ENCODE measurements at places on chromosomes 13 and 19.

- DNase-seq = no peak
Observed at GRCh38 chr13:71722206-71722605, 144.8 kb downstream of the DACH1 start.

GRCh38 chr19:40104754-40105153, 14.0 kb upstream of the ZNF780A start:
- DNase-seq = no peak

GRCh38 chr13:48401480-48401879, 11.4 kb downstream of the LPAR6 start:
- DNase-seq = no peak

DNA sequence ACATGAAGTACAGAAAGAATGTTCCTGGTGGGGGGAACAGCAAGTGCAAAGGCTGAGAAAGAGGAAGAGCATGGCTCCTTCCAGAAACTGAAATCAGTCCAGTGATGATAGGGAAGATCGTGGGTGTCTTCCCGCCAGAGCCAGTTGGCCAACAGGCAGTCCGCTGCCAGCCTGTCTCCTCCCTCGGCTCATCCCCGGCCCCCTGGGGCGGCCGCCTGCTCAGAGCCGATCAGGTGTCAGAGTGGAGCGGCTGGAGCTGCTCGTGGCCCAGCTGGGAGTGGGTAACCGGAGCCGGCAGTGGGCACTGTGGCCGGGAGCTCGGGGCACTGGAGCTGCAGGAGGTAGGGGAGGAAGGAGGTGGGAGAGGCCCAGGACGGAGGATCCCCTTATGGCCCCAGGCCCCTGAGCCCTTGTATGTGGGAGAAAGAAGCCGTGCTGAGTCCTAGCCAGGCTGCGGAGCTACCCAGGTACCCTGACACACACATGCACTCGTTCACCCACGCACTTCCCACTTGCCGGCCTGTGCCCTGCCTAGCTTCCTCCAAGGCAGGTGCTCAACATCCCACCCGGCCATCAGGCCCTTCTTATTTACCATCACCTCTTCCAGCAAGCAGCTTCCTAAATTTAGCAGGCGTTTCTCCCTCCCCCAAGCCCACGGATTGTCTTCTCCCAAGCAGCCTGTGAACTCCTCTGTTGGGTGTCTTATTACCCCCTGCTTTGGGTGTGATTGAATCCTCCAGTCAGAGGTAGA, 1.7 kb downstream of the ANKRD24 start:
- DNase-seq = no peak

GRCh38 chr19:3987619-3988371, 2.5 kb upstream of the EEF2 start:
- DNase-seq = peak; percentile 84

GRCh38 chr13:100254002-100254401, 165.1 kb downstream of the PCCA start:
- DNase-seq = no peak

DNA sequence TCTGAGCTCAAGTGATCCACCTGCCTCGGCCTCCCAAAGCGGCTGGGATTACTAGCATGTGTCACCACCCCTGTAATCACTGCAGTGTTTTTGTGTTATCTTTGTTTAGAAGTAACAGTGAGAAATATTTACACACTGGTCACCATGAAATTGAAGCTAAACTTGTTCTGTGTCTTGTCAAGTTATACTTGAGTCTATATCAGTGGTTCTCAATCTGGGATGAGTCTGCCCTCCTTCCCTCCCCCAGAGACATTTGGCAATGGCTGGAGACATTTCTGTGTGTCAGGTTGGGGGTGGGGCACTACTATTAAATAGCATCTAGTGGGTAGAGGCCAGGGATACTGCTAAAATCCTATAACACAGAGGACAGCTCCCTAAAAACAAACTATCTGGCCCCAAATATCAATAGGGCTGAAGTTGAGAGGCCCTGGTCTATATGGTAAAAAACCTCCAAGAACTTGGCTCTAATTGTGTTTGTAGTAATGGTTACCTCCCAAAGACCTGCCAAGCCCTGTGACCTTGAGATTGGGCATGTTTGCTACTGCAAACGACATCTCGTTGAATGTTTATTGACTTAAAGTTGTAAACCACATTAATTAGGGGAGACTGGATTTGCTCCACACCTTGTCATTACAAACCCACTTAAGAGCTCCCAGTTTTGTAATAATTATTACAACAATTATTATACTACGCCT, 6.9 kb downstream of the CTU1 start:
- peak; percentile 6 for DNase-seq

DNA sequence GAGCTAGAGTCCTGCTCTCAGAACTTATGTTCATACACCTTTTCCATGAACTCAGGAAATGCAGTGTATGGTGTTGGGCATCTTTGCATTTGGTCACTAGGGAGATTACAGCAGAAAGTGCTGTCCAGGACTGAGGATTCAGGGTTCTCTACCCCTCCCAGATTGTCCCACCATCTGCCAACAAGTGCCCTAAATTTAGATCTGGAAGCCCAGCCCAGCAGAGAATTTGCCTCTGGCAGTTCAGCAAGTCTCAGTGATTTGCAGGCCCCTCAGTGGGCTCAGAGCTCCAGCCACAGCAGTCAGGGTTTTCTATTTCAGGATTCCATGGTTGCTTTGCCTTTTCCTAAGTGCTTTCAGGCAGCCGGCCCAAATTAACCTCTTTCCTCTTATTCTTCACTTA, 23.4 kb downstream of the CNFN start:
- no peak for DNase-seq

GRCh38 chr13:108588516-108588915, 40.9 kb upstream of the MYO16 start:
- no peak for DNase-seq

DNA sequence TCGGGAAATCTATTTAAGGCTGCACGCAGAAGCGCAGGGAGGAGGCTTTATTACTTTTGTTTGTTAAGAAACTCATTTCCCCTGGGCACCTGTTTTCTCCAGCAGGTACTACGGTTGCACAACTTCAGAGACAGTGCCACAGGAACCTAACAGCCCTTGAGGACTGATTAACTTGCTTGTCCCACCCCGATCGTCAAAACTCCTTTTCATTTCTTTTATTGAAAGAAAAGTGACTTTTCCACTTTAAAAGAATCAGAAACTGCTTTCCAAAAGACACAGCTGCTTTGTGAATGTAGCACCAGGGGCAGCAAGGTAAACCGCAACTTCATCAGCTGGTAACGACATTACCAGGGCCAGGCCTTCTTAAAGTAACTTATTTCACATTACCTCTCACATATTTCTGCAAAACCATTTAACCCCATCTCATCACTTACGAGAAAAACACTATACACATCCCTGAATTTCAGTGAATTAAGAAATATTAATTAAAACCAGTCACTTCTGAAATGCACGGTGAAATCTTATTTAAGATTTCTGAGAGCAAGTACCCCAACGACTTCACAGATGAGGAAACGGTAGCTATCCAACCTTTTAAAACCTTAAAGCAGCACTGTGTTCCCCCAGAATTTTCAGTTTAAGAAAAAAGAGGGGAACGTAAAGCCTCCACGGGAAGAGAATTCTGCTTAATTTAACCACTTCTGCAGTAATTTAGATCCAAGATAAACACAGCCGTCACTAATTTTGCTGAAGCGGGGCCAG, 1.4 kb downstream of the ANKRD10 start:
- no peak for DNase-seq

DNA sequence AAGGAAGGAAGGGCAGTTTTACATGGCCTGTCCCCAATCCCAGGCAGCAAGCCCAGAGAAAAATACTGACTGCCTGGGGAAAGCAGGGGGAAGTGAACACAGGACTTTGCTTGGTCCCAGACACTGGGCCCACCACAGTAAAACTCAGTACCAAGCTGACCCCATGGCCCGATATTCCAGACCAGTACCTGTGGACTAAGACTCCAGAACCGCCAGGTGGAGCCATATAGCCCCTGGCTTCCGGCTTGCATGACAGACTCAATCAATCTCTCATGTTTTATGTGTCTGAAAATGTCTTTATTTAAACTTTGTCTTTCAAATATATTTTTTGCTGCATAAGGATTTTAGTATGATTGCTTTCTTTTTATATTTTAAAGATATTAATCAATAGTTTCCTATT, 767.9 kb upstream of the SLITRK6 start:
- no peak for DNase-seq

DNA sequence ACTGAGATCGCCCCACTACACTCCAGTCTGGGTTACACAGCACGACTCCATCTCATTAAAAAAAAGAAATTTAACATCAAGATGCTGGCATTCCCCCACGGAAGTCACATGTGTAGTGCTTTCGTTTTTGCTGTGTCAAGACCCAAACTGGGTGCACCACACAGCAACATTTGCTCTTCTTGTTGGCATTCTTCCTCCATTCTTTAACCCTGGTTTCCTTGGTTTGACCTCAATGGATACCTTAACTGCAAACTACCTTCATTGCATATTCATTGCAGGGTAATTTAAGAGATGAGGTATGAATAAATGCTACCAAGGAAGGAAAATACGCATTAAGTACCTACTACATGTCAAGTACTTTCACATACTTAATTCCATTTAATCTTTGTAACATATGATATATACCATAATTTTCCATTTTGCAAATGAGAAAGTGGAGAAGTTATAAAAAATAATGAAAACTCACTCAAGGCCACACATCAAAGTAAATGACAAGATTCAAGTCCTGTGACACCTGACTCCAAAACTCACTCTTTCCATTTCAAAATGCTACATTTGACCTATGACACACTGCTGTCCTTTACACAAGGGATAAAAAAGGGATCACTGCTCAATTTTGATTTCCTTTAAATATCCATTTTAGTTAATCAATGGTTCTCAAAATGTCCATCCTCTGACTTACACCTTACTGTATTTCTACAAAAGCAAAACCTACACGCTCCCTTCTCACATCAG, 59.2 kb downstream of the STK24 start:
- DNase-seq = no peak

GRCh38 chr19:46571495-46571894, 29.6 kb upstream of the CALM3 start:
- DNase-seq = no peak

GRCh38 chr13:46554951-46555350, 2.0 kb downstream of the LRCH1 start:
- no peak for DNase-seq

DNA sequence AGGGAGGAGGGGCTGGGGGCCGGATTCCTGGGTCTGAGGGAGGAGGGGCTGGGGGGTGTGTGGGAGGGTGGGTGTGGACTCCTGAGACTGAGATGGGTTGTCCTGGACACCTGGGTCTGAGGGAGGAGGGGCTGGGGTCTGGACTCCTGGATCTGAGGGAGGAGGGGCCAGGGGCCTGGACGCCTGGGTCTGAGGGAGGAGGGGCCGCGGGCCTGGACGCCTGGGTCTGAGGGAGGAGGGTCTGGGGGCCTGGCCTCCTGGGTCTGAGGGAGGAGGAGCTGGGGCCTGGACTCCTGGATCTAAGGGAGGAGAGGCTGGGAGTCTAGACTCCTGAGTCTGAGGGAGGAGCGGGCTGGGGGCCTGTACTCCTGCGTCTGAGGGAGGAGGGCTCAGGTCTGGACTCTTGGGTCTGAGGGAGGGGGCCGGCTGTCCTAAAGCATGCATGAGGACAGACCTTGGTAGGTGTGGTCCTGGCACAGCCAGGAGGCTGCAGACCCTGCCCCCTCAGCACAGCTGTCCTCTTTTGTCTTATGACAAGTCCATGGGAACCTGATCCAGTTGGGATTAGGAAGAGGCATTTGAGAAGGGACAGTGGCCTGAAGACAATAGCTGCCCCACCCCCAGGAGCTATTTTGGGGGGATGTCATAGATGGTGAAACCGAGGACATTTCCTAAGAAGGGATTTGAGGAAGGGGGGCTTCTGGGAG, 1.3 kb downstream of the TNNT1 start:
- DNase-seq = no peak

- no peak for DNase-seq
Observed at GRCh38 chr13:73109288-73109899, 50.6 kb downstream of the KLF5 start.

DNA sequence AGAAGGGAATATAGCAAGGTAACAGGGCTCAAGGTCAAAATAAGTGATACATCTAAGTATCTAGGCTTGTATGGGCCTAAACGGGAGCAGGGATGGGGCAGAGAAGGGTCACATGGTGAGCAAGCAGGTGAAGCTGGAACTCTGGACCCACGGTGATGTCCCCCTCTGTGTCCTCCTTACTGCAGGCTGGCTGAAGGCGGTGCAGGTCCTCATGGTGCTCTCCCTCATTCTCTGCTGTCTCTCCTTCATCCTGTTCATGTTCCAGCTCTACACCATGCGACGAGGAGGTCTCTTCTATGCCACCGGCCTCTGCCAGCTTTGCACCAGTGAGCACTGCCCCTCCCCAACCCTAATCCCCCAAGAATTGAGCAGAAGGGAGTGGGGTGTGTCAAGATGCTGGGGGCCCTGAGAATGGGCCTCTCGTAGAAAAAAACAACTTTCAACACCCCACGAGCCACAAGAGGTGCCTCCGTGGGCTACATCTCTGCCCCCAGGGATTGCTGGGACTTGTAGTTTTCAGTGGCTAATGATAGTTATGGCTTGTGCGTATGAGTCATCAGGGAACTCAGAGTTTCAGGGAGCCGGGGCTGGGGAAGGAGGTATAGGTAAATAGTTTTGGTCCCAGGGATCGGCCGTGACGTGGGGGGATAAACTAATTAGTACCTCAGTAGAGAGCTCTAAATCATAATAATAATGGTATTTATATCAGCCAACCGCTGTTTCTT, 4.0 kb downstream of the EMP3 start:
- no peak for DNase-seq

DNA sequence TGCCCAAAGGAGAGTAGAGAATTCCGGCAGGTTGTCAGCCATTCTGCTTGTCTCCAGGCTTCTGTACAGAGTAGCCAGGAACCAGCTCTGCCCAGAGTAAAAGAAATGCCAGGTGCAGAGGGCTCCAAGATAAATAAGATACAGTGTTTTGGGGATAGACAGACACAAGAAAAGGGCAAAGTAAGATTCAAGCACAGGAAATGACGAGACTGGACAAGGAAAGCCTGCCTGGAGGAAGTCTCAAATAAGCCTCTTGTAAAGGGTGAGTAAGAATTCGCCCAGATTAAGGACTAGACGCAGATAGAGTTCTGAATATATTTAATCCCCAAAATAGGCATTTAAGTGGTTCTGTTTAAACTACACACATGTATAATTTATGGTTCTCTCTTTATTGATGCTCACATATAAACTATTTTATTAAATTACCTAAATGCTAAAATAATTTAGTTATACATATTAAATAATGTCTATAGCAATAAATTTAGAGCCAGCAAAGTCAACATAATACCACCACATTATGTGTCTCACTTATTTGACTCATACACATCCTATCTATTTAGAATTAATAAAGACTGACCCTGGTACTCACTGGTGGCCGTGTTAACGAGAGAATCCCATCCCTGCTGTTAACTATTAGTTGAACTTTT, 98.4 kb upstream of the RAP2A start:
- DNase-seq = no peak
